DMS79 (cell line): ENCODE measurements at places on chromosomes 12 and 14.

GRCh38 chr14:71005076-71005475 is 97.8 kb downstream of the PCNX1 start:
- no peak for DNase-seq

GRCh38 chr12:76143343-76144244 is 59.1 kb upstream of the NAP1L1 start:
- DNase-seq = no peak

DNA sequence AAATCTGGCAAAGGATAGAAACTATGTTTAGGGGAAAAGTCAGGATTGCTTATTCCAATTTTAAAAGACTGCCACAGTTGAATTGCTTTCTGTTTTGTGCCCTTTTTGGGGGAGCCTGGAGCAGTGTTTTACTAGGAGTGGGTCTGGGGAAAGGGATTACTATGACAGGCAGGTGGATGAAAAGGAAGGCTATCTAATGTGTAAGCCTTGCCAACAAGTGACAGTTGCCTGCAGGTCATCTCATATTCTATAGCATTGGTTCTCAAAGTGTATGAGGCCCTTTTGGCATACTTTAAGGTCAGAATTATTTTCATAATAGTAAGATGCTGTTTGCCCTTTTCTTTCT is 4.1 kb downstream of the EID3 start:
- no peak for DNase-seq

DNA sequence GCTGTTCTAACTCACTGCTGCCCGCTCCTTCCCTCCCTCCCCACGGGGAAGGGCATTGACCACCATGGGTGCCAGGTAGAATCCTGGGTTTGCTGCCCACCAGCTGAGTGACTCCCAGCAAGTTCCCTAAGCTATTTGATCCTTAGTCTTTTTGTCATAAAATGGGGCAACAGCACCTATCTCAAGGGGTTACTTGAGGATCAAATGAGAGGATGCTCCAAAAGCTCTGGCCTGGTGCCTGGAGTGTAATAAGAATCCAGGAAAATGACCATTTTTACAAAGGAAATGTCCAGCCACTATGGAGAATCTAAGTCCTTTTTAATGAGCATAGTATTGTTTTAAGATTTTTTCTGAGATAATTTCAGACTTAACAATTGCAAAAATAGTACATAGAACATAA is 61.4 kb upstream of the CMKLR1 start:
- no peak for DNase-seq

GRCh38 chr12:88562151-88562550 is 18.1 kb downstream of the KITLG start:
- no peak for DNase-seq

GRCh38 chr14:66056268-66056907 is 429.8 kb upstream of the CCDC196 start:
- DNase-seq = no peak

DNA sequence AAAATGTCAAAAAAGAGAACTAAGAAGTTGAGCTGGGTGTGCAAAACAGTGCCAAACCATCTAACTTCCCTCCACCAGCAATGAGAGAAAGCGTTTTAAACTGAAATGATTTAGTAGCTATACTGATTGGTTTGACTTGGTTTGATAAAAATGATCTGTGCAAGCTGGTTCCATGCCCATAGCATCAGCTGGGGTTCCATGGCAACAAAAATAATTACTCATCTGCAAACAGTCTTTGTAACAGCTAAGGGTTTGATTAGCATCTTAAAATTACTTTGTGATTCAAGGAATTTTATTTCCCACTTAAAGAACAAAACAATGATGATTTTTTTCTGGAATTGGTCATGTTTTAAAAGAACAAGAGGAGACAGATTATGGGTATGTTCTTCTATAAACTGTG is 15.0 kb upstream of the BICD1 start:
- no peak for DNase-seq

DNA sequence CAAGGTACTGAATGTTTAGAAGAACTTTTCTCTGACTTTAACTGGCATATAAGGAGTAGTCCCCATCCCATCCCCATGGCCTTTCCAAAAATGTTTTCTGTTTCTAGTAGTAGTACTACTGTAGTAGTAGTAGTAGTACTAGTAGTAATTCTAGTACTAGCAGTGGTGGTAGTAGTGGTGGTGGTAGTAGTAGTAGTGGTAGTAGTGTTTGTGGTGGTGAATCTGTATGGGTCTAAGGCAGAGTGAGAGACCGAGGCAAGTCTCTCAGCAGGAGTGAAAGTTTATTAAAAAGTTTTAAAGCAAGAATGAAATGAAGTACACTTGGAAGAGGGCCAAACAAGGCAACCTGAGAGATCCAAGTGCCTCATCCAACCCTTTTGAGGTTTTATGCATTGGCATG is 58.6 kb downstream of the FOXN4 start:
- no peak for DNase-seq

GRCh38 chr12:101592921-101593320 is 1.9 kb upstream of the MYBPC1 start:
- no peak for DNase-seq
